ENCODE measurements at places on chromosomes 4 and X. TPM values are rescaled to one million over a fixed set of nuclear protein-coding genes. Genes with fewer than 3 reads are reported as not detected.

Gene GPM6B
- 1.3 TPM for total RNA-seq

Gene FAM53A
- 0.86 TPM for total RNA-seq

Gene HHIP
- total RNA-seq: 1.7 TPM

Gene SLC49A3
- total RNA-seq: 7.1 TPM

Gene YTHDC1
- total RNA-seq: 43.2 TPM

Gene IL13RA2
- total RNA-seq: 2.3 TPM

Gene PPBP
- total RNA-seq: not detected

Gene SLITRK2
- not detected for total RNA-seq

Gene LANCL3
- 0.32 TPM for total RNA-seq

Gene DUSP21
- not detected for total RNA-seq

Gene RAB40A
- 0.43 TPM for total RNA-seq

Gene CT45A3
- total RNA-seq: not detected

Gene HPF1
- 22.5 TPM for total RNA-seq

Gene FGA
- not detected for total RNA-seq

Gene SGMS2
- 135 TPM for total RNA-seq

Gene ADH4
- not detected for total RNA-seq

Gene TBC1D9
- total RNA-seq: 31.5 TPM

Data from fibroblast of villous mesenchyme (primary cell).